ENCODE measurements at places on chromosomes 7 and 10.
A peak's percentile ranks its signal among the peaks of the same experiment; 100 is the strongest.

DNA sequence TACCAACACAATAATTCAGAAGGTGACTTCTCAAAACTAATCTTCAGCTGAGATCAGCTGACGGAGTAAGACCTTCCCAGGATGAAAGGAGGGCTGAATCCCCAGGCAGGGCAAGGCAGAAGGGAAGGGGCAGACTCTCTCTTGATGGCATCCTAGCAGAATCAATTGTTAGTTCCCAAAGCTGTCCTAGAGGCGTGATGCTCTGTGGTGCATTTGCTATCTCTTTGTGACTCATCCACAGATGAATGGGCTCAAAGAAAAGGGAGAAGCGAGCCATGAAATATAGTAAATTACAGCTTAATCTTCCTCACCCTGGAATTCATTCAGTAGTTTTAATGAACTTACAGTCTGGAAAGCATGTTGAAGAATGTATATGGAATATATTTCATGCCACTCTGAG, 37.2 kb downstream of the PDE1C start:
- DNase-seq = no peak

DNA sequence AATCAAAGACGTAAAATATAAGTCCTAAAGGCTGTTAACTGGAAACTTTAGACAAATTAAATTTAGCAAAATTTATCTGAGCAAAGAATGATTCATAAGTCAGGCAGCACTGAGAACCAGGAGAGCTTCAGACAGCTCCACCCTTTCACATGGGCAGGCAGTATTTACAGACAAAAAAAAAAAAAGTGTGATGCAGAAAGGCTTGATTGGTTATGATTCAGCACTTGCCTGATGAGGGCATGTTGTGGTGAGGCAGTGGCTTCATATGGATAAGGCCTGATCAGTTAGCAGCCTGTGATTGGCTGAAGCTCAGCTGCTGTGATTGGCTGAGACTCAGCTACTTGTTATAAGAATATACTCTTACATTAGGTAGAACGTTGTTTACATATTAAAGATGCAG, 495.4 kb upstream of the POM121L12 start:
- no peak for DNase-seq

DNA sequence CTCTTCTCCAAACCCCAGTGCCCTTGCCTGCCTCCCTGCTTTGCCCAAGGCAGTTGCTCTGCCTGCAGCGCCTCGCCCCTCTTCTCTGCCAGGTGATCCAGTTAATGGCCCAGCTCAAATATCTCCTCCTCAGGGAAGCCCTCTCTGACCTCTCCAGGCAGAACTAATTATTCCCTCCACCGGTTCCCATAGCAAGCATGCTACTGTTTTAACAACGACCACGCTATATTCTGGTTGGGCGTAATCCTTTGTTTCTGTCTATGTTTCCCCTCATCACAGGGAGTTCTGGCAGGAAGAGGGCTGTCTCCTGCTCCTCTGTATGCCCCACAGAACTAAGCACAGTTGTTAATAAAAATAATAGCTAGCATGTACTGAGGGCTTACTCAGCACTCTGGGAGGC, 36.8 kb upstream of the R3HCC1L start:
- DNase-seq = no peak

- no peak for DNase-seq
Measured at GRCh38 chr7:12685550-12685949, 1.9 kb upstream of the ARL4A start.

DNA sequence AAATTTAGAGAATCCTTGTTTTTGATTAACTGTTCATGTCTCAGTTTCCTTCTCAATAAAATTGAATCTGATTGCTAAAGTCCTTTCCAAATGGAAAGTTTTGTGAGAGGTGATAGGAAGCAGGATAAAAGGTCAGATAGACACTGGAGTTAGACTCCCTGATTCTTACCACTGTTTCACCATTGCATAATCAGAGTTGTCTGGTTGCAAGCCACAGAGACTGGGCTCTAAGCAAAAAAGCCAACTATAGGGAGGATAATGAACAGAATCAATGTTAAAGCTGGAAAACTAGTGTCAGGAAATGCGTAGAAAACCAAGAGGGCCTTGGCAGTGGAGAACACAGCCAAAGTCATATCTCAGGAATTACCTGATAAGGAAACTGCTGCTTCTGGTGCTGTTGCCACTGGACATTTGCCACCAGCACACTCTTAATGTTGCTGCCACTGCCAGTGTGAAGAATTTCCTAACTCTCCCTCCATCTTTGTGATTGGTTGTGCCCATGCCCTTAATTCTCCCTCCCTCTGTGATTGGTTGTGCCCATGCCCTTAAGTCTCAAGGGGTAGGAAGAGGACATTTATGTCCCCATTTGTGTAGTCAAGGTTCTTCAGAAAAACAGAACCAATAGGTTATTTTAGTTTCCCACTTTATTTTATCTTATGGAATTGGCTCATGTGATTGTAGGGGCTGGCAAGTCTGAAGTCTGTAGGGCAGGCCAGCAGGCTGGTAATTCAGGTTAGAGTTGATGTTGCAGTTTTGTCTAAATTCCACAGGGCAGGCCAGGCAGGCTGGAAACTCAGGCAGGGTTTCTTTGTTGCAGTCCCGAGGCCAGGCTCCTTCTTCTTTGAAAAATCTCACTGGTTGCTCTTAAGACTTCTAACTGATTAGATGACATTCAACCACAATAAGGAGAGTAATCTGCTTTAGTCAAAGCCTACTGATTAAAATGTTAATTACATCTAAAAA, 639.0 kb downstream of the REEP3 start:
- DNase-seq = no peak

DNA sequence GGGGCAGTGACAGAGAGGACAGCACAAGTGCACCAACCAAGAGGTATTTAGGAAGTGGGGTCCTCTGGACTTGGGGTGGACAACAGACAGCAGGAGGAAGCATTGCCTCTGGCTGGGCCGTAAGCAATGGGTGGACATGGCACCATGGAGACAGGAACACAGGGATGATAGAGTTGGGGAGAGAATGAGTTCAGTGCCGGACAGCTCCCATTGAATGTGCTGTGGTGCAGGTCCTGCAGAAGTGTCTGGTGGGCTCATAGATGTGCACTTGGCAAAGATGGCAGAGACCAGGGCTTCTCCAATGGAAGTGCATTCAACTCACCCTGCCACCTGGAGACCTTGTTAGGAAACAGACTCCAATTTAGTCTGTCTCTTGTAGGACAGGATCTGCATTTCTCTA, 341.5 kb upstream of the ZMIZ1 start:
- DNase-seq = no peak

GRCh38 chr7:139984642-139985539, 77.9 kb downstream of the PARP12 start:
- DNase-seq = no peak

GRCh38 chr10:91864744-91865143, 44.5 kb downstream of the FGFBP3 start:
- DNase-seq = no peak

DNA sequence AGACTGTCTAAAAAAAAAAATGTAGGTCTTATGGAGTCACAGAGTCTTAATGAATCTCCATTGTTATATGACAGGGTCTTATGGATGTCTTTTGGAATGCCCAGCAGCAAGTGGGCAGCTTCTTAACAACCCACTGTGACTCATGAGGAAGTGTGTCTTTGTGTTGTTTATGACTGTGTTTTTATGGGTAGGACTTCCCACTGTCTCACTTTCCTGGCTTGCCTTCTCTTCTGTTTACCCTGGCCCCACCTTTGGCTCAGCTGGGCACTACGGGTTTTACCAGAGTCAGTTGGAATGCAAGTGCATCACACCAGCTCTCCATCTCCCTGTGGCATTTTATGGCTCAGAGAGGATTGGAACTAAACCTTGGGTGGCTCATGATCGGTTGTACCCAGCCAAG, 580.5 kb downstream of the AUTS2 start:
- no peak for DNase-seq

GRCh38 chr10:12872577-12872976, 128.9 kb downstream of the CCDC3 start:
- no peak for DNase-seq

GRCh38 chr10:11209830-11210181, 192.1 kb downstream of the CELF2 start:
- no peak for DNase-seq

- DNase-seq = no peak
Measured at GRCh38 chr10:77576444-77577032, 61.1 kb downstream of the KCNMA1 start.

GRCh38 chr7:98771519-98771918, 98.3 kb downstream of the TMEM130 start:
- no peak for DNase-seq

DNA sequence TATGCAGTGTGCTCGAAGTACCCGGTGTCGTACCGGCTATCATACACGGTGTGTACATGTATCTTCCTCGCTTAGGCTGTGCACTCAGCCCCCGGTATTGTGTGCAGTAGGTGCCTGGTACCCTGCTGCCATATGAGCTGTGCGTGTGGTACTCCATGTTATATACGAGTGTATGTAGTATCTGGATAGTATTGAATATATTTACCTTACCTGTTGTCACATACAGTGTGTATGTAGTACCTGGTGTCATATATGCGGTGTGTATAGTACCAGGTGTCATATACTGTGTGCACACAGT, 1.2 kb downstream of the ZMYND11 start:
- DNase-seq = no peak

DNA sequence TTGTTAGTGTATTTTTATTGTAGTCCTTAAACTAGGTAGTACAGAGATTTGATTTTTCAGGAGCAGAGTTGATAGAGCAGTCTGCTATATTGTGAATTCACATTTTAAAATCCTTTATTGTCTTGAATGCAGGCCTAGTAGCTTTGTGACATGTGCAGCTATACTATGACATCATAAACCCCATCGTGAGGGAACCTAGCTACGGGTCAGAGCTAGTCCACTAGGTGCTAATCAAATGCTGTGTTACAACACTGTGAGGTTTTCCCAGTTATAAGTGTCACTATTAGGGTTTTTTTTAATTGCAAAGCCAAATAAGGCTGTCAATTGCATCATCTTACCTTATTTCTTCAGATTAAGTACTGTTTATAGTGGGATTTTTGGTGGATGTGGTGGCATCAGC, 40.7 kb downstream of the CREM start:
- no peak for DNase-seq

GRCh38 chr7:41847606-41848005, 144.7 kb upstream of the INHBA start:
- no peak for DNase-seq

GRCh38 chr7:150898475-150899011, 46.2 kb downstream of the AOC1 start:
- DNase-seq = peak; percentile 60

GRCh38 chr10:122504610-122504950, 43.2 kb downstream of the HTRA1 start:
- no peak for DNase-seq

DNA sequence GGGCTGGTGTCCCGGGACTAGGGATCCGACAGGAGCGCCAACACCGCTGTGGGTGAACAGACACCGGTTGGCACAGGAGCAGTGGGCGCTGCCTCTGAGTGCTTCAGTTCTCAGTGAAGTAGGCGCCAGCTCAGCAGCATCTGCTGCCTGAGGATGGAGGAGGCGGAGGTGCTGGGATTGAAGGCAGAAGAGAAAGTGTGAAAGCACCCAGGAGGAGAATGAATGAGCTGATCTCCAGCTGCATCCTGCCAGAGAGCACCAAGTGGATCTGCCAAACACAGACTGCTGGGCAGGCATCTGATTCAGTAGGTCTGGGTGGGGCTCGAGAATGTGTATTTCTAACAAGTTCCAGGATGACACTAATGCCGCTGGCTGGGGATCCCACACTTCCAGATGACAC, 74.5 kb downstream of the LANCL2 start:
- DNase-seq = peak; percentile 22

GRCh38 chr10:124172181-124172916, 79.0 kb upstream of the CHST15 start:
- DNase-seq = no peak

DNA sequence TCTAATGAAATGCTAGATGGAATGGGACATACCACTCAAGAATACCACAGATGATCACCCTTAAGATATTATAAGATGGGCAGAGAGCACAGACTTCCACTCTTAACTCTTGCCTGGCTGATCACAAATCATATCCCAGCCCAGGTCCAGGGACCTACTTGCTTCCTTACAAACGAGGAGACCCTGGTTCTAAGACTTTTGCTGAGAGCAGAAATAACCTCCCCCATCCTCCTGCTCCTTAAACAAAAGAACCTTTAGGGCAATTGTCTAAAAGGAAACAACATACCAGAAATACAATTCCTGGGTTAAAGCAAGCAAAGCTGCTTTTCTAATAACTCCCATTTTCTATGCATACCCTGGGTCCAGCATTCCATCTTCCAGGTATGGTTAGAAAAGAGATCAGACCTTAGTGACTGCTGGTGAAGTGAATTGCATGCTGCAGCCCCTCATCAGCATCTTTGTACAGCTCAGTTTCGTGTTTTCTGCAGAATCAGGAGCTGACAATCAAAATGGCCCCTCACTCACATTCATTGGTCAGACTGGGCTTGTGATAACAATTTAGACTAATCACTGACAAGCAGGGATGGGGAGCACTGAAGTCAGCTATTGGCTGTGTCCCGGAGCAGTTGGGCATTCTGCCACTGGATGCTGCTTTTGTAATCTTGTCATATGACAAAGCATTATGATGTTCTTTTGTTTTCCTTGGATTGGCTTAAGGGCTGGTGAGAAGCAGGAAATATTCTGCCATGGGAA, 14.6 kb downstream of the IFIT3 start:
- no peak for DNase-seq

GRCh38 chr7:130324306-130324943, 20.2 kb upstream of the CPA5 start:
- no peak for DNase-seq

GRCh38 chr10:114362826-114363355, 41.4 kb downstream of the AFAP1L2 start:
- DNase-seq = no peak

DNA sequence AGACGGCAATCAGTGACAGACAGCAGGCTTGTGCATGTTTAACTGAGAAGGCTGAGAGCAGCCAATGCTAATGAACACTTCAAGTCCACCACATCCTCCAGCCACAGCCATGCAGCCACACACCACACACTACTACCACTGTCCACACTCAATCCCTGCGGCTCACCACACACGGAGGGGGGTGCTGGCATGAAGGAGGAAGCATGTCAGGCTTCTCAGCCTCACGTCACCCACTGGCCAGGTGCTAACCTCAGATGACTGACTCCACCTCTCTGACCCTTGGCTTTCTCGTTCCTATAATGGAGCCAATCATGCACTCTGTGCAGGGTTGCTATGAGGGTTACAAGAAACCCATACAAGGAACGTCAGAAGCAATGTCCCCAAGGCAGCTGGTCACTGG, 165.4 kb upstream of the RNF32 start:
- no peak for DNase-seq

DNA sequence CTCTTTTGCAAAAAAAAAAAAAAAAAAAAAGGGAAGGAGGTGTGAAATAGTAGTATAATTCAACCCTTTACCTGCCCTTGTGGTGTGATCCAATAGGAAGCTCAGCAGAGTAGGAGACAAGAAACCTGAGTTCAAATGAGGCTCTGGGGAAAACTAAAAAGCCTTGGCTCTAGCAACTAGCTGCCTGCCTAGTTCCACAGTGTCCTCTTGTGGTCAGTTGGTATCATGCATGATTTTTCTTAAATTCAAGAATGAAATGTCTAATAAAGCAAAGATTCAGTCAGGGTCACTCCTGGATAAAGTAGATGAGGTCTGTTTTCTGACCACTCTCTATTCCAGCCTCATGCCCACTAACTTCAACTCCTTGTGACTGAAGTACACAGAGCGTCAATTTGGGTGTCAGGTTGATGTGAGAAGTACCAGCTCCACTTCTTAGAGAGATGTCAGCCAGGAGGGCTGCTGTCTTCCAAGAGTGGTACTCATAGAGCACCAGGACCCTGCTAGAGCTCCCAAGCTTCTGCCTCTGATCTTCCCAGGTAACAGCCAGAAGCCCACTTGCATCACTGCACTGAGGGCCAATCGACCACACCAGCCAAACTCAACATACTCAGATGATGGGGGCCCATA, 10.5 kb downstream of the LSM5 start:
- peak; percentile 23 for DNase-seq
